Stimulated activated CD4-positive, alpha-beta T cell treated with anti-CD3 and anti-CD28 coated beads, TNF-alpha, amount 100 ng/mL, for 4 hours (primary cell): ENCODE measurements at places on chromosomes 2 and 18.

DNA sequence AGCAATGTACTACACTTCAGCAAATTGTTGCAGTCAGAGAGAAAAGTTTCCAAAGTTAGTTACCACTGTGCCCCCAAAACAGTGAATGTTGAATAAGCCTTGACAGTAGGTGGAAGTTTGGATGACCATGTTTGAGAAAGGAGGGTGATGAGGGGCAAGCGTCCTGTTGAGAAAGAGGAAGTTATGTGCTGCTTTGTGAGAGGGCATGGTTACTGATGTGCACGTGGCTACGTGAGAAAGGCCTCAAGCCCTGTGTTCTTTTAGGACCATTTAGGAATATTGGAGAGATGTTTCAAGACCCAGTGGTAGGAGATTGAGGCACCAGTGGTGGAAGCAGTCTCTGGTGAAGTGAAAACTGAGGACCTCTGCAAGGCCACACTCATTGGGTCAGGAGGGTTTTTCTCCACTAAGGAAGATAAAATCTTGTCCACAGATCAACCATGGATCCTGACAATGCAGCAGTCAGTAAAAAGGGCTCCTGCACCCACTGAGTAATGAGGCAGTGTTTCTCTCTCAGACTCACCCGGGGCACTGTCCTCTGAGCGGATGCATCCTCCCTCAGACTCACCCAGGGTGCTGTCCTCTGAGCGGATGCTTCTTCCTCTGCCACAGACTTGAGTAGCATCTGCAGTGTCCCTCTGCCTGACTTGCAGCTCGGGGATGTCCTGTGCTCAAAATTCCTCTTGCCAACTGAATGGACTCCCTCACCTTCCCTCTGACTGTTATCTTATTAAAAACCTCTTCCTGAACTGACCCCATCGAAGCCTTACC, 34.7 kb upstream of the ACTR3 start:
- no peak for DNase-seq

GRCh38 chr2:219633276-219634065, 6.0 kb downstream of the SLC4A3 start:
- no peak for DNase-seq

GRCh38 chr18:62164855-62165487, 21.9 kb downstream of the PIGN start:
- DNase-seq, result no peak

- no peak for DNase-seq
These were observed 61.3 kb upstream of the NXPH2 start for GRCh38 chr2:138841459-138841858.

- DNase-seq, result no peak
These were observed 94.8 kb downstream of the RHOB start for GRCh38 chr2:20541651-20542050.

- DNase-seq, result no peak
These were observed 10.3 kb downstream of the ERBB4 start for GRCh38 chr2:212528106-212528856.

DNA sequence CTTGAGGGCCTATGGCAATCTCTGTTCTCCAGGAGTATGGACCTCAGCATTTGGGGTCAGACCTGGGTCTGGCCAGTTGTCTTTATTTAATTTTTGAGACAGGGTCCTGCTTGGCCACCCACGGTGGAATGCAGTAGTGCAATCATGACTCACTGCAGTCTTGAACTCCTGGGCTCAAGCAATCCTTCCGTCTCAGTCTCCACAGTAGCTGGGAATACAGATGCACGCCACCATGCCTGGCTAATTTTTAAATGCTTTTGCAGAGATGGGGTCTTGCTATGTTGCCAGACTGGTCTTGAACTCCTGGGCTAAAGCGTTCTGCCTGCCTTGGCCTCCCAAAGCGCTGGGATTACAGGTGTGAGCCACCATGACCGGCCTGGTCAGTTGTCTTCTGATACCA, 46.4 kb upstream of the INHBB start:
- DNase-seq, result no peak

DNA sequence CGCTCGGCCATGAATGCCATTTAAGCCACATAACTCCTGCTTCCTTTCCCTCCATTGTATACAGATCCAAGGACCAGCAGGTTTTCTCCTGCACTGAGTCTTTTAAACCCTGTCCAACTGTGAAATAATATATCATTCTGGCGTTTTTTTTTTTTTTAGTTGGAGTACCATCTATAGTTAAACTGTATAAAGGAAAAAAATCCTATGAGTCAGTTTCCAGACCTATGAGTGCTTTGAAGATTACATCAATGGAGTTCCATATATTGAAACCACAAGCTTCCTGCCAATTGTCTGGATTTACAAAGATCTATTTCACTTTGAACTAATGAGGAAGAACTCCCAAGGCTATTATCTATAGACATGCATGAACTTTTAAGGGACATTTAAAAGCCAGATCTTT, 2.4 kb upstream of the MALT1 start:
- DNase-seq, result no peak
